Non-pigmented ciliary epithelial cell (primary cell): ENCODE measurements at places on chromosomes 7 and 10.

DNA sequence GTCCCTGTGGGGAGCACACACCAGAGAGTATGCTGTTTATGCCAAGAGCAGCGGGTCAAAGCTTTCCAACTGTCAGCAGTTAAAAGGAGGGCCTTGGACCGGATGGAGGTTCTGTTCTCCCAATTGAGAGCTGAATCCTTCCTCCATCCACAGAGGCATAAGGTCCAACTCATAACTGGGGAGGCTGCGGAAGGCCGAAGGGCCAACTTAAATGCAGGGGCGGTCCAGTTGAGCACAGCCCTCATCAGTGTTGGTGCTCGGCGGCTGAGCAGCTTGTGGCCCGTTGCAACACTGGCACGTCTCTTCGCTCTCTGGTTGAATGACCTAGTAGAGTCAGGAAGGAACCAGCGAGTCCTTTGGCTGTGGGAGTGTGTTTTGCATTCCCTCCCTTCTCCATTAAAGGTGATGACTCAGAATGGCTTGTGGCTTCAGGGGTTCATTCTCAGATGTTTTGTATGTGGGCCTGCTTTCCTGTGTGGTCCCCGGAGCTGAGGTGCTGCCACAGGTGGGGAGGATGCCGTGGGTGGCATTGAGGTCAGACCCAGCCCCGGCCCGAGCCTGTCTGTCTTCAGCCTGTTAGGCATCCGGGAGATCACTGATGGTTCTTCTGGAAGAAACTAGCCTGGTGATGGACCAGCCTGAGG, 44.8 kb upstream of the DMBT1 start:
- DNase-seq = no peak

DNA sequence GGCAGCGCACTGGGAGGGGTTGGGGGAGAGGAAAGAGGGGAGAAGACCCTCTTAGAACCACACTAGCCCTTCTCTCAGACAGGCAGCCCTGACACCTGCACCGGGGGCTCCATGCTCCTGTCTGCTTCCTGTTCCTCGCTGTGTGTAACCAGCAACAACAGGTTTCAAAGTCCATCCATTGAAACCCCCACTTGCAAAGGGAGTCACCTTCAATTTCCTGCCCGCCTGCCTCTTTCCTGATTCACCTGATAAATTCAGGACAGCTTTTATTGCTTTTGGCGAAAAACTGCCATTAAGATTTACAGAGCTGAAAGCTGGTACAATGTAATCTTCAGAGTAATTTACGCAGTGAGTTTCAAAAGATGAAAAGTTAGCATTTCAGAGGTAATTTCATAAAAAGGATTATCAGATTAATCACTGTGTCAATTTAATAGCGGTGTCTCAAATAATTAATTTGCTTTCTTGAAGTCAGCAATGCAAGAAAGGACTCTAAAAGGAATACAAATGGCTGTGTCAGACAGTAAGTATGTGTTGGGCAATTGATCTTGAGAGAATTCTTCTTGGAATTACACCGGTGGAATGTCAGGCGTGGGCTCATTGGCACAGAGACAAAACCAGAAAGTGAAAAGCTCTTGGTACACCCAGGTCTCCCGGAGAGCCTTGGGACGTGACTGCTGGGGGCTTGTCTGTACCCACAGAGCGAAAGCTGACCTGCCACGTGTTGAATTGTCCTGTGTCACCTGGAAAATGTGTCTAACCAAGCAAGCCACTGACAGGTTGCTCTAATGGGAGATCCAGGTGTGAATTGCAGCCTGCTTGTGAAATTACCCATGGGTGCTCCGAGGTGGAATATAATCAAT, 60.7 kb downstream of the TMEM209 start:
- DNase-seq = peak; percentile 78

GRCh38 chr10:114470956-114471905, 66.9 kb upstream of the AFAP1L2 start:
- DNase-seq = peak; percentile 18

GRCh38 chr10:28754930-28755718, 77.8 kb downstream of the BAMBI start:
- no peak for DNase-seq

- no peak for DNase-seq
Measured at GRCh38 chr7:107237451-107237850, 68.6 kb downstream of the HBP1 start.

DNA sequence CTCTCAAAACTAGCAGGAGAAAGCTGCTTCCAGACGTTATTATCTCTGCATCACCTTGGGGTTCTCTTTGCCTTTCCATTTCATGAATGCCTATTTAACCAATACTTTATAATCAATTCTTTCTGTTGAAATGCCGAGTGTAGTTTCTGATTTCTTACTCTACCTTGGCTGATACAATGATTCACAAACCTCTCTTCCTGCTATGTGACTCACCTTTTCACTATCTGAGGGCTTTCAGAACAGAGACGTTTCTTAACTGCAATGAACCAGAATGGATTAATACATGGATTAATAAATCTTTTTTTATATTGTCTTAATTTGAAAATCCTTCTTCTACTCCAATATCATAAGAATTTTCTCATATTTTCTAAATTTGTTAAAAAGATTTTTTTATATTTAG, 46.4 kb upstream of the ZNF746 start:
- DNase-seq = no peak

- no peak for DNase-seq
Measured at GRCh38 chr10:112524641-112525040, 77.6 kb downstream of the VTI1A start.

DNA sequence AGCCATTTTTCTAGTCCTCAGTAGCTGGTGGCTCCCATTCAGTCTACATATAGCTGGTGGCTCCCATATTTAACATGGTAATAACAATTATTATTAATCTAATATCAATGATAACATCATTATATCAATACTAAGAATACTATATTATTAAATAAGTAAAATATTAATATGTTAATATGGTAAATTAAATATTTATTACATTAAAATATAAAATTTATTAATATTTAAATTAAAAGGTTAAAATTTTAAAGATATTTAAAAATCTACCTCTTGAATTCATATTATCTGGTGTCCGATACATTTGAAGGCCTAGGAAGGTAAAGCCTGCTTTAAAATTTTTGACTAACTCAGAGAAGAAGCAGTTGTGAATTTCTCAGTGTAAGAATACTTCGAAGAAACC, 69.8 kb downstream of the SPAG6 start:
- no peak for DNase-seq

DNA sequence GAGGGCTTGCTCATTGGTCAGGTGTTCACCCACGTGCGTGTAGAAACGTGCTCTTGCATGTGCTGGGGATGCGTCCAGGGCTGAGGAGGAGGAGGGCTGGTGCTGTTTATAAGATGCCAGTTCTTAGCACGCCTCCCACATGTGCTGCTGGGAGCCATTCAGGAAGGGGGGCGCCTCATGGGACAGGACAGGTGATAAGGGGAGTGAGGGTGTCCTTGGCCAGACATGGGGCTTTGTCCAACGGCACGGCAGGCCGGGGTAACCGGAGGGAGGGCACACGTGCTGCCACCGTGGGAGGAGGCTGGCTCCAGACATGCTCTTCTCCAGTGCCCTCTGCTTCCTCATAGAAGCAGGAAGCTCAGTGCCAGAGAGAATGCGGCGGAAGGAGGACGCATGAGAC, 150.0 kb downstream of the ZMYND11 start:
- no peak for DNase-seq

DNA sequence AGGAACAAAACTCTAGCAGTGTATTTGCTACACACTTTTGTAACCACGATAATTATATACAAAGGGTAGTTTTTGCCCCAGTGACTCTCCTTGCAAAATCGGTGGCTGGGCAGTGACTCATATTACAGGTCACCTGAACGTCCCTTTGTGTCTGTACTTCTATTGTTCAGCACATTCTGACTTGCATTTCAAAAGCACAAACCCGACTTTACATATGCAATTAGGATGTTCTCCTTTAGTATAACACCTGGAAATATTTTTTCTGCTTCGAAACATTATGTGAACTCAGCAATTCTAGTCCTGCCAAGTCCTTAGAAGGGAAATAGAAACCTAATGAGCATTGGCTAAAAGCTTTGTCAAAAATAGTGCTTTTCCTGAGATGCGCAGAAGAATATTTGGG, 6.0 kb downstream of the PRR15 start:
- DNase-seq = no peak

DNA sequence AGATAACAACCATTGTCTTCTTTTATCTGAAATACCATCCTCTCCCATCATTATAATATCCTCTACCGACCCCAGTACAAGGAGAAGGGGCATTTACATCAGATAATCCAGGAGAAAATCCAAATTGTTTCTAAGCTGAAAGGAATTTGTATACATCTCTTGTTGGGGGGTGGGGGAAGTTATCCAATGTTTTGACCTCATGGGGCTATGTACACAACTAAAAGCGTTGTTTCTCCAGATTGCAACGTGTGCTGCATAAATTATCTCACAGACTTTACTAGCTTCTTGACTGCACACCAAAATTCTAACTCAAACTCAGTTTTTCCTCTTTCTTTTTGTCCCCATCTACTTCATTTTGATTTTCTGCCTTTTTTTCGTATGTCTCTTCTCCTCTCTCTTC, 156.7 kb downstream of the TWIST1 start:
- DNase-seq = no peak

- DNase-seq = no peak
Measured at GRCh38 chr10:32171204-32171603, 115.0 kb upstream of the KIF5B start.

- no peak for DNase-seq
Measured at GRCh38 chr7:36420307-36420706, 30.6 kb downstream of the ANLN start.

DNA sequence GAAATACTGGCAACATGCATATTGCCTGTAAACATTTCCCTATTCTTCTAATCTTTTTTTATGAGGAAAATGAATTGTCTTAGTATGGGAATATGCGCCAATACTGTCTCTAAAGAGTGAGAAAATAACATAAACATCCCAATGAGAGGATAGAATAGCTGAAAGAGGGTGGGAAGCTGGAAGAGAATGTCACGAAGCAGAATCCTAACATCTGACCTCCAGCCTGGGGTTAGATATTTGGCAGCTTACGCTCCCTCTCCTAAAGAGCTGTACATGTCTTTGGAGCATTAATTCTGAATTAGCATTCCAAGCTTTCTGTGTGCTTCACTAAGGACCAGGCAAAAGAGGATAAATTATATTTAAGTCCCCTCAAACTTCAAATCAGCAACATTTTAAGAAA, 31.6 kb upstream of the SLC16A12 start:
- no peak for DNase-seq

DNA sequence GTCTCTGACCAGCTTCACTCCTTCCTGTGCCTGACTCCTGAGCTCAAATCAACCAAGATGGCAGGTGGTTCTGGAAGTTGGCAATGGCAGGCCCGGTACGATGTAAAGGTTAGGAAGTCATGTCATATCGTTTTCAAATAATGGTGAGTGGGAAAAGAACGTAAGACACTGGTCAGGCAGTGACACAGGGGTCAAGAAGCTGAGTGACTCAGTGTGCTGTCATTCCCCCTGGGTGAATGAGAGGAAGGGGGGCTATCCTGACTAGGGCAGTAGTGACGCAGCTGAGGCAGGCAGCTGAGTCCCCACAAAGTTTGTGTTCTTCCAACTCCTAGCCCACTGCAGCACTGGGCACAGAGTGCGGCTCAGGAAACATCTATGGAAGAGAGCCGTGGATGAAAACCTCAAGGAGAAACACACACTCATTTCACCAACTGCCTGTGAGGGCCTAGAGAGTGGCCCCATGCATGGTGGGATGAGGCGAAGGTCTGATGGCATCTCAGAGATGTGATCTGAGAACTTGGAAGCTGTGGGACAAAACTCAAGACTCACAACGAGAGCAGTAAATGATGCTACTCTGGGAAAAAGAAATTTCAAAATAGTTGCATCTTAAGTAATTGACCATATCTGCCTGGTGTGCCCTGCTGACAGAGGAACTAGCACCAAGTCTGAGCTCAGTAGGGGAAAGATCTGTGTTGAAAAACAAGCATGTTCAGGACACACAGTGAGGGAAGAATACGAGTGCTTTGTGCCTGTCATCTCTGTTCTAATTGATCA, 23.2 kb downstream of the CREB3L2 start:
- DNase-seq = peak; percentile 92

GRCh38 chr10:110993024-110993693, 73.8 kb downstream of the SHOC2 start:
- peak; percentile 85 for DNase-seq

DNA sequence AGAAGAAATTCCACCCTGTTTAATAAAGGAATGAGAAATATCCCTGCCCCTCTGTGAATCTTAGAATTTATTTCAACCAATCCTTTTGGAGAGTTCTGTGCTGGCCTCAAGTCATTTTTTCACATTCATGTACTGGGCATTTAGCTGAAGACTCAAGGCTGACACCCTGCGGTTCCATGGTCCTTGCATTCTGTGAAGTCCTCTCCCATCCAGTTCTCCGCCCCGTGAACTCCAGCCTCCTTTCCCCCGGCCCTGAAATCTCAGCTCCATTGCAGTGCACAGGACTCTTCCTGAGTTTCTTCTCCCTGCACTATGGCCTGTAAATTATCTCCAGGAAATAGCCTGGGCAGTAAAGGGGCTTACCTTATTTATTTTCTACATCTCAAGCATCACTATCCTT, 183.0 kb upstream of the KCND2 start:
- DNase-seq = peak; percentile 1

DNA sequence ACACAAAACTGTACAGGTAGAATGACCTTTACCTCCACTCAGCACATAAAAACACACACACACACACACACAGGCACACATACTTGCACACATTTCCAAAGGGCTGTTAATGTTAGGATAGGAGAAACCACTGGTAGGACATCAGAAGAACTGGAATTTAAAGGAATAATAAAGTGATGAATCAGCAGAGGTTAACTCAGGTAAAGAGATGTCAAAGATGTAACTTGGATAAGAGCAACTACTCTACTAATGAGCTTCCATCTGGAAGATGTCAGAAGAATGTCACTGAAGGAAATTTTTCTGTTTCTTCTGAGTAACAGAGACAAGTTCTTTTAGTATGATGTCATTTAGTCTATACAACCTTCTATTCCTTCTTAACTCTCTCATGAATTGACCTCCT, 26.4 kb upstream of the GPR37 start:
- no peak for DNase-seq

GRCh38 chr10:107650939-107651338, 486.4 kb upstream of the SORCS1 start:
- no peak for DNase-seq

GRCh38 chr10:44369854-44370253, 15.0 kb downstream of the CXCL12 start:
- no peak for DNase-seq

- DNase-seq = no peak
Measured at GRCh38 chr7:106793015-106793975, 71.8 kb upstream of the PIK3CG start.

DNA sequence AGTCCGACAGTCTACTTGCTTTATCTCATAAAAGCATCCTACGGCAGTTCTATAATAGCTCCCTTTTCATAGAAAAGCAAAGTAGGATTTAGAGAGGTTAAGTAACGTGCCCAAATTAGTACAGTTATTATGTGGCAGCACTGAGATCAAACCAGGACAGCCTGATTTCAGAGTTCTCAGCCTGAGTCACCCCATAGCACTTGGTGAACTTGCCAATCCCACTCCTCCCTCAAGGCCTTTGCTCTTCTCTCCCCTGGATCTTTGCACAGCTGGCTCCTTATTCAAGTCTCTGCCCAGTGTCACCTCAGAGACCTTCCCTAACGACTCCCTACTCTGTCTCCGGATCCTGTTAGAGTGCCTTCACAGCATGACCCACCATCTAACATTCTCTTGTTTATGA, 438.0 kb upstream of the NFE2L3 start:
- no peak for DNase-seq

- DNase-seq = no peak
Measured at GRCh38 chr10:24262929-24263590, 54.1 kb downstream of the KIAA1217 start.
